ENCODE measurements at places on chromosomes 3 and 15.

DNA sequence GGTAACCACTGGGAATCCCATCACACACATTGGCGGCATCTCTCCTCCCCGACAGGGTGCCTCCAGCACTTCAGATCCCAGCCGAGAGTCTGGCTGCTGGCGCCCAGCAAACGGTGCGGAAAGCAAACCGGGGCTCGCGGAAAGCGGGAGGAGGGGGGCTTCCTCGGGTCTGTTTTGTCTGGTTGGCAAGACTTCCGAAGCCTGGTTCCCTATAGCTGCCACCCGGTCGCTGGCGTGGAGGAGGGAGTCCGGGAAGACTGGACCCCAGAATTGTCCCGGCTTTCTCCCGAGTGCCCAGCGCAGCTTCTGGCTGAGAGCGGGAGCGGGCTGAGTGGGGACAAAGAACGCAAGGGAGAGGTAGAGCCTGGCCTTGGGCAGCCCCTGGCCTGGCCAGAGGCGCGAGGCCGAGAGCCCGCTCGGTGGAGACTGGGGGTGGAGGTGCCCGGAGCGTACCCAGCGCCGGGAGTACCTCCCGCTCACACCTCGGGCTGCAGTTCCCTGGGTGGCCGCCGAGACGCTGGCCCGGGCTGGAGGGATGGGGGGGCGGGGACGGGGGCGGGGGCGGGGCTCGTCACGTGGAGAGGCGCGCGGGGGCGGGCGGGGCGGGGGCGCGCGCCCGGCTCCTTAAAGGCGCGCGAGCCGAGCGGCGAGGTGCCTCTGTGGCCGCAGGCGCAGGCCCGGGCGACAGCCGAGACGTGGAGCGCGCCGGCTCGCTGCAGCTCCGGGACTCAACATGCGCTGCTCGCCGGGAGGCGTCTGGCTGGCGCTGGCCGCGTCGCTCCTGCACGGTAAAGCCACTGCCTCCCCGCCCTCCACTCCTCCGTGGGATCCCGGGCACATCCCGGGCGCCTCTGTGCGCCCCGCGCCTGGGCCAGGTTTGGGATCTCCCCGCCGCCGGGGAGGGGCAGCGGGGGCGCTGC lies at the start of gene CHRNA7:
Gene CHRNA7 (plus strand): TSS at position 654 of the 920 bp plus-strand sequence. CDS start 80 bp downstream, at position 734.
- DNase-seq: peak; percentile 43
- H3K27ac ChIP-seq: no peak within 1 kb of the TSS
- H3K27me3 ChIP-seq: peaks cover 57% of the 10 kb centered on the region
- peaks cover 5% of the 10 kb centered on the region for H3K4me1 ChIP-seq

DNA sequence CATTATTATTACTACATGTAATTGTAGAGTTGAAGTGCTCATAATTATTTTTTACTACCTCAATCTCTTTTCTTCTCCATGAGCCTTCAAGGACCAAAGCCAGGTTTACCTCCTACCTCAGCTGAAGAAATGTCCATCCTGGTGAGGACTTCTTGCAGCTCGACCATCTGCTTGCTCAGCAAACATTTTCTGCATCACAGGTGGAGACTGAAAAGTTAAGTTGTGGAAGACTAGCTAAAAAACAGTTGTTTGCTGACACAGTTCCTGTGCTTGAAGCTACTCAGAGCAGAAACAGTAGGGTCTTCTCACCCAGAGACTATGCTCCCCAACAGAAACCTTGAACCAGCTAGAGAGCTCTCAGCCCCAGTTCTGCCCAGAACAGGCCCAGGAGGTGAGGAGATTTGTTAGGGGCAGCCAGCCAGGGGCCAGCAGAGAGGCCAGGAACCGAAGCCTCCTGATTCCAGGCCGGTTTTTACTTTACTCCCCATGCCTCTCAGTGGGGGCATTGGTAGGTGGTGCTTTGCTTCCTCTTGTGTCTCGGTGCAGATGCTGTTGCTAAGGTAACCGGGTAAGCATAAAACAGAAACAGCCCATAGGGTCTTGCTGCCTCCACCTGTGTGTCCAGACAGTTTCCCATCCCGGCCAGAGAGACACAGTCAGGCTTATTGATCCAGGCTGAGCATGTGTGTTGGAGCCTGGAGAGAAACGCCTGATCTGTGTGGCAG lies 54.9 kb downstream of the CCNL1 start:
- H3K4me3 ChIP-seq: no peak overlapping the region
- H3K27ac ChIP-seq: no peak overlapping the region
- no peak for DNase-seq
- peaks cover 4% of the 10 kb centered on the region for H3K27me3 ChIP-seq
- H3K36me3 ChIP-seq: no peaks in the 10 kb centered on the region
- H3K4me1 ChIP-seq: peaks cover 26% of the 10 kb centered on the region

DNA sequence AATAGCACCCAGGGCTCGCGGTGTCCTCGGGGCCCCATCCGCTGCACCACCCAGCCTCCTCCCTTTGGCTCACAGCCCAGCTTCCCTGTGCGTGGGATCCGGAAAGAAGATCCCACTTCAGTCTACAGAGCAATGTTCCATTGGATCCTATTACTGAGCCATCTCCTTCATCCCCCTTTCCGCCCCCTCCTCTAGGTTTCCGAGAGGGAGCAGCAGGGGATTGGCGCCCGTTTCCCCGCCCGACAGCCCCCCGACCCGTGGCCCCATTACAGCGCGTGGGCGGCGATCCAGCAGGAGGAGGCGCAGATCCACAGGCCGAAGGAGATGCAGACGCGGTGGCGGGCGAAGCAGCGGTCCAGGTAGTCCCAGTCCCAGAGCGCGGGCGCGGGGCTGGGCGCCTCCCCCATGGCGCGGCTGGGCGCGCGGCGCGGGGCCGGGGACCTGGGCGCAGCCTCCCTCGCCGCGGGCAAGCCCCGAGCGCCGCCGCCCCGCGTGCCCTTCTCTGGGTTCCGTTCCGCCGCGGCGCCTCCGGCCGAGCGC lies 340 bp downstream of the TMEM44 start:
- H3K4me1 ChIP-seq: peaks cover 19% of the 10 kb centered on the region
- peaks cover 15% of the 10 kb centered on the region for H3K27me3 ChIP-seq
- DNase-seq: no peak

GRCh38 chr3:4606911-4607310 lies 113.8 kb downstream of the ITPR1 start:
- H3K36me3 ChIP-seq: no peaks in the 10 kb centered on the region
- no peak overlapping the region for H3K4me3 ChIP-seq
- no peak for DNase-seq
- H3K27ac ChIP-seq: no peak overlapping the region
- H3K27me3 ChIP-seq: no peaks in the 10 kb centered on the region

DNA sequence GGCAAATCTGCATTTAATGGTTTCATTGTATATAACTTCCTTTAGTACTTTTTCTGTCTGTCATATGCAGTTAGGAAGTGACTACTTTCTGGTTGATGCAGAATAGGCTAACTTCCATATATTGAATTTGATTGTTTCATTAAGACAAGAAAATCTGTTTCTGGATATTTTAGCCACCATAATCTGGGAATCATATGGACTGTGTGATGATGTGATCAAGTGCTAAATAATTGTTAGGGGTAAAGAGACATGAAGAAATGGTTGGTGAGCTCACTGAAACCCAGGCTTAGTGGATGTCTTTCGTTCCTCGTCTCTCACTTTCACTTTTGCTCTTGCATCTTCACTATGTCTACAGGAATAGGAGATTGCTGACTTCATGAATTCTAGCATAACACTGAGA lies 3.5 kb upstream of the MNS1 start:
- H3K27me3 ChIP-seq: peaks cover 25% of the 10 kb centered on the region
- DNase-seq: no peak
- no peaks in the 10 kb centered on the region for H3K36me3 ChIP-seq
- H3K4me1 ChIP-seq: peaks cover 28% of the 10 kb centered on the region
- peak overlapping the region; percentile 65 for H3K4me3 ChIP-seq

- no peaks in the 10 kb centered on the region for H3K4me1 ChIP-seq
- H3K36me3 ChIP-seq: no peaks in the 10 kb centered on the region
- H3K27ac ChIP-seq: no peak overlapping the region
- H3K27me3 ChIP-seq: no peaks in the 10 kb centered on the region
These were observed 829.4 kb upstream of the ALCAM start for GRCh38 chr3:104537323-104537722.

DNA sequence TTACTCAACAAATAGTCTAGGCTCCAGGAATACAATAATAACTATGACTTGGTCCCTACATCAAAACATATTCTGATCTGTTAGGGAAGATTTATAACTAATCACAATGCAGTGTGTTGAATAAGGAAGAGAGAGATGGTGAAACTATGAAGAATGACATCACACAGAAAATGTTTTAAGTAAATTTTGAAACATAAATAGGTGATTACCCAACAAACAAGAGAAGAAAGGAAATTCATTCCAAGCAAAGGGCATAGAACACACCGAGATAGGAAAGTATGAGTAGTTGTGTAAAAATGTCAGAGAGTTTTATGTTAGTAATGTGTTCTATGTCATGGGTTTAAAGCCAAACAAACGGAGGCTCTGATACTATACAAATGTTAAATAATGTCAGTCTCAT lies 13.4 kb downstream of the SEC62 start:
- H3K4me3 ChIP-seq: no peak overlapping the region
- H3K4me1 ChIP-seq: no peaks in the 10 kb centered on the region
- no peak overlapping the region for H3K27ac ChIP-seq
- peaks cover 63% of the 10 kb centered on the region for H3K36me3 ChIP-seq

GRCh38 chr15:83476066-83476465 lies 28.9 kb downstream of the SH3GL3 start:
- no peak overlapping the region for H3K4me3 ChIP-seq
- no peaks in the 10 kb centered on the region for H3K4me1 ChIP-seq
- peaks cover 4% of the 10 kb centered on the region for H3K27me3 ChIP-seq
- DNase-seq: no peak
- H3K36me3 ChIP-seq: no peaks in the 10 kb centered on the region

- H3K4me1 ChIP-seq: peaks cover 46% of the 10 kb centered on the region
- no peaks in the 10 kb centered on the region for H3K27me3 ChIP-seq
- no peak overlapping the region for H3K4me3 ChIP-seq
- no peak for DNase-seq
- peak overlapping the region; percentile 60 for H3K27ac ChIP-seq
These were observed 60.8 kb downstream of the ATP10A start for GRCh38 chr15:25802285-25802830.

DNA sequence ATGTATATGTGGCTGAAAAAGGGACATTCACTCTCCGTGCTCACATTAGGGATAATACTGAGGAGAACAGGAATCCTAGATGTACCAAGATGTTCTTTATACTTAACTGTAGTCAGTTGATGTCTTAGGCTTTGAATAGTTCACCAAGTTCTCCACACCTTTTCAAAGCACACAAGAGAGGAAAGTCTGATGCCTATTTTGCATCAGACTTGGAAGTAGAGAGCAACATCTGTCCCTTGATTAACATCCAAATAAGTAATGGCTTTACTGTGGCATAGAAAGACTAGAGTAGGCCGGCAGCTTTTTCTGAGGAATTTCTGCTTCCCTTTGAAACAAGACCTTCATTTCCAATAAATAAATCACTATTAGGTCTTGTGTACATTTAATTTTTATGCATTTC lies 34.0 kb downstream of the PIGB start:
- peaks cover 44% of the 10 kb centered on the region for H3K36me3 ChIP-seq
- no peak for DNase-seq
- no peaks in the 10 kb centered on the region for H3K27me3 ChIP-seq
- no peak overlapping the region for H3K4me3 ChIP-seq
